Activated T-helper 1 cell treated with anti-CD3 and anti-CD28 coated beads, Interleukin-2, amount 50 U/mL, for 16 hours (primary cell): ENCODE measurements at places on chromosomes 2 and 18.

DNA sequence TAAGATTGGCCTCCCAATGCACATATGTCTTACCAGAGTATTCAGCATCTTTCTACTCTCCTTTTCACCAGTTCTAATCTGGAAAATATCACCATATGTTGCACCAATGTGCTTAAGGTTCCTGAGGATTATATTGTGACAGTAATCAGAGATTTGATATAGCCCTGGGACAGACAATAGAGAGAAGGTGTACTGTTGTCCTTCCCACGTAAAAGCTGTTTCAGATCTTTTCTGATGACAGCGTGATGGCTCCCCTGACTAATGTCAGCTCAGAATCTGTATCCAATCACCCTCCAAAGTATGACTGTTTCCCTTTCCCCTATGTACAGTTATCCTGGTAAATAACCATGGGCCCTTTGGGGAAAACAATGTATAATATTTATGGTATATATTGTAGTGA lies 9.0 kb upstream of the MLPH start:
- no peak for DNase-seq

- DNase-seq = no peak
Observed at GRCh38 chr18:55485666-55486065, 102.3 kb downstream of the TCF4 start.

GRCh38 chr2:19841918-19842693 lies 59.7 kb downstream of the TTC32 start:
- no peak for DNase-seq

DNA sequence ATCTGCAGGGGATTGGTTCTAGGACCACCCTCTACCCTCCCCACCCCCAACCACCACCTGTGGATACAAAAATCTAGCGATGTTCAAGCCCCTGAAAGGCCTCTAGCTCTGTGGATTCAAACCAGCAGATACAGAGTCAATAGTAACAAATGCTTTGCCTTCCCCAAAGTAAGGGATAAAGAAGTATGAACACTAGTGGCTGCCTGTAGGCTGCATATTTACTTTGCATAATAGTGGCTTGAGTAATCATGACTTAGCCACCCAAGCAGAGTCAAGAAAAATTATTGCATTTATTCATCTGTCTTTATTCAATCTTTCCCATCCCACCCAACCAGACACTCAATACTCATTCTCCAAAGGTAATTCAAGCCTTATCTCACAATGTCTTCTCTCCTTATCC lies 43.8 kb downstream of the SOCS6 start:
- DNase-seq = no peak

DNA sequence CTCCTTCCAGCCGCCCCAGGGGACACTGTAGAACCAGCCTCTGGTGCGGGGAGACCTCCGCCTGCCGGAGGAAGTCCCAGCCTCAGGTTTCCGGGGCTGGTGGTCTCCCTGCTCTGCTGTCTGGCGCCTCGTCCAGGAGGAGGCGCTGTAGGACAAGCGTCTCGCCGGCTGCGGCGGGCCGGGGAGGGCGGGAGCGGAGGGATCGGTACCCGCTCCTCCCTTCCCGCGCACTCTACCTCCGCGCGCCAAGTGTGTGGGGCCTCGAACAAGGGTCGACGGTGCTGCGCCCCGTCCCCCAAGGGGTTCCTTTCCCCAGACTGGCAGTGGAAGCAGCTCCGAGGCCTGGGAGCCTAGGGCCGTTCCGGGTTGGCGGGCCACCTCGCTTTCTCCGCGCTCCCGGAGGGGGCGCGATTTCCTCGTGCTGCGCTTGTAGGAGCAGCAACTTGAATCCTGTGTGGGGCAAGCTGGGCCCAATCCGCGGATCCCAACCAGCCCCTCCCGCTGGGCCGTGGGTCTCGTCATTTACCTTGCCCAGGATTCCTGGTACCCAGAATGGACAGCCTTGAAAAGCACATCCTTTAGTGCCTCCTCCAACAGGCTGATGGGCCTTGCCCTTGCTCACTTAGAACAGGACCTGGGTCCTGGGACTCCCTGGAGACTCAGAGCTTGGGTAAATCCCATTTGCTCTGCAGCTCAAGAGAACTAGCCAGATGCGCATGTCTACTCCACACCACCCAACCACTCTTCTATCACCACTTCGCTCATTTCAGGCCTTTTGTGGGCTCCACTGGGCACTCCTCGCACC lies 10.6 kb upstream of the HOXD4 start:
- DNase-seq = no peak

- DNase-seq = no peak
Observed at GRCh38 chr2:119137502-119137901, 21.0 kb downstream of the C1QL2 start.

- no peak for DNase-seq
Observed at GRCh38 chr2:45607701-45608100, 3.4 kb downstream of the SRBD1 start.

- no peak for DNase-seq
Observed at GRCh38 chr18:12452784-12453183, 45.1 kb downstream of the PRELID3A start.

GRCh38 chr2:43448822-43449110 lies 147.1 kb downstream of the THADA start:
- DNase-seq = no peak

- DNase-seq = no peak
Observed at GRCh38 chr2:160156665-160157064, 43.4 kb downstream of the ITGB6 start.

- no peak for DNase-seq
Observed at GRCh38 chr2:131156452-131157149, 51.5 kb downstream of the PLEKHB2 start.

DNA sequence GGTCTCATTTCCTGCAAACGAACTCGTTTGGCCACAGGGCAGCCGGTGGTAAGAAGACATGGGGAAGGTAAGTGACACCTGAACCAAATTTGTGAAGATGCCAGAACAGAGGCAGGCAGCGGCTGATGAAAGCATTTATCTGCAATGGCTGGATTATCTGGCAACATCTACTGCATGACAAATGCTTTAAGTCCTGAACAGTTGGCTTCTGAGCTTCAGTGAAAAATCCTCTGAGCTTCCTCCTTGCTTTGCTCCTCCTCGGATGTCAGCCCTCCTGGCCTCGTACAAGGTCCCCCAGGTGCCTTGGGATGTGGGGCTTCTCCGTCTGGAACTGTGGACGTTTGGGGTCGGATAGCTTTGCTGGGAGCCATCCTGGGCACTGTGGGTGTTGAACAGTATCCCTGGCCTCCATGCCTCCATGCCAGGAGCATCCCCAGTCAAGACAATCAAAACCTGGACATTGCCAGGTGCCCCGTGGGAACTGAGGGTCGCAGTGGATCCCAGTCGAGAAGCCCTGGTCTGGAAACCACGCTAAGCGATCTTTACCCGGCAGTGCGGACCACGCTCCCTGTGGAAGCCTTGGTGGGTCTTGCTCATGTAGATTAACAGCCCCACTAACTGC lies 49.3 kb downstream of the KCNG2 start:
- DNase-seq = no peak

DNA sequence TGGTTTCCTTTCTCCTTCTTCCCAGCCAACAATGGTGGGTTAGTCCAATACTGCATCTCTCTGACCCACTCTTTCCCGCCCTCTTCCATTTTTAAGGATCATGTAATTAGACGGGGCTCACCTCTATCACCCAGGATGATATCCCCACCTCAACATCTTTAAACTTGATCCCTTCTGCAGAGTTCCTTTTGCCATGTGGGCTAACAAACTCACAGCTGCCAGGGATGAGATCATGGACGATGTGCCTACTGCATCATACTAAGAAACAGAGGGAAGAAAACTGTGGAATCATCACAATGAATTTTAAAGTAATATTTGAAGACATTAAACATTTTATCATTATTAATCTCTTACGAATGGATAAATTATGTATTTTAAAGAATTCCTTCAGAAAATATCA lies 183.5 kb downstream of the RDH14 start:
- no peak for DNase-seq

DNA sequence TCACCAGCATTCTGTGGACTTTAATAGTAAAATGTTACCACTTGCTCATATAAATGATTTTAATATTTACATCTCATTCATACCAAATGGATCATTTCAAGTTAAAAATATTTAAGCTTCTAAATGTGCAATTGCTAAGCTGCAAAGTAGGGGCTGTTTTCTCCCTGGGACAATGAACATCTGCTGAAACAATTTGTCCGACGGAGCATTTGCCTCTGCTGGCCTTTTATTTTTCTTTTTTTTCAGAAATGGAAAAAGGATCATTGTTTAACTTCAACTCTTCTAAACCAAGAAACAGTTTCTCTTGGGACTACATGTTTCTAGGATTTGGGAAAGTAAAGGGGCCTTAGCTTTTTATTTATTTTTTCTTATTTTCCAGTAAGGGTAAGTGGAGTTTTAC lies 43.8 kb upstream of the ITPRID2 start:
- no peak for DNase-seq

DNA sequence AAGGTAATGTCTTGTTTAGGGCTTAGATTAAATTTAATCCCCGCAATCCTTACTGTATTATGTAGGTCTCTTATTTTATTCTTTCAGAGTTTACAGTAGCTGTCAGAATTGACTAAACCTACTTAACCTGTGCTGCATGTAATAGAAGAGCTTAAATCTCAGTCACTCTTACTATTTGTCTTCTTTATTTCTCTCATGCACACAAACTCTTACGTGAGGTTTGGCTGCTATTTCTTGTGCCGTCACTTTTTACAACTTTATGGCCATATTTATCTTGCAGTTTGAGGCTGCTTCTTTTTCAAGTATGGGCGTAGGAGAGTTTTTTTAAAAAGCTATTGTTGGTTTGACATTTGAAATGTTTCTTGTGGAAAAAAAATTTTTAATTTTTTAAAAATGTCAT lies 12.0 kb downstream of the DNAJC10 start:
- DNase-seq = no peak

GRCh38 chr18:55161916-55162315 lies 202.7 kb upstream of the CCDC68 start:
- DNase-seq = no peak

GRCh38 chr2:132783883-132784282 lies 113.9 kb upstream of the LYPD1 start:
- DNase-seq = no peak

GRCh38 chr2:152505495-152505906 lies 170.5 kb downstream of the FMNL2 start:
- no peak for DNase-seq

DNA sequence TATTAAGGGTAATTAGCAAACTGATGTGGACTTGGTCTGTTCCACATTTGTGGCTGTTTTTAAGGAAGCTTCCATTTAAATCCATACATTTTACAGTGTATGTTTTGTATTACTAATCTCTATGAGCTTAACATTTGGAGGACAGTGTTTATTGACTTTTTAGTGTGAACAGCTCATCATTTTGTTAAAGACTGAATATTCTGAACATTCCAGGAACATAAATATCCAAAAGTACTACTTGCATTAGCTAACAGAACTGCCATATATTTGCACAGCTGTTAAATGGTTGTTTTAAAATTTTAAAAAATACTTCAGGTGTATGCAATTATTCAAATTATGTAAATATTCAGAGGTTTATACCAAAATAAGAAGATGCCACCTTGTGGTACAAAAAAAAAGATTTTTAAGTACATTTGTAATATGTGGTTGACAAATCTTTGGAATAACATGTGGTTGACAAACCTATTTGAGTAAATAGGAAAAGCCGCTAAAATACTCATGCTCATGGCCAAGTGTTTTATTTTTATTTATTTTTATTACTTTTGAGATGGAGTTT lies 439.7 kb upstream of the FANCL start:
- DNase-seq = no peak

- no peak for DNase-seq
Observed at GRCh38 chr2:236061497-236061896, 106.7 kb downstream of the GBX2 start.

DNA sequence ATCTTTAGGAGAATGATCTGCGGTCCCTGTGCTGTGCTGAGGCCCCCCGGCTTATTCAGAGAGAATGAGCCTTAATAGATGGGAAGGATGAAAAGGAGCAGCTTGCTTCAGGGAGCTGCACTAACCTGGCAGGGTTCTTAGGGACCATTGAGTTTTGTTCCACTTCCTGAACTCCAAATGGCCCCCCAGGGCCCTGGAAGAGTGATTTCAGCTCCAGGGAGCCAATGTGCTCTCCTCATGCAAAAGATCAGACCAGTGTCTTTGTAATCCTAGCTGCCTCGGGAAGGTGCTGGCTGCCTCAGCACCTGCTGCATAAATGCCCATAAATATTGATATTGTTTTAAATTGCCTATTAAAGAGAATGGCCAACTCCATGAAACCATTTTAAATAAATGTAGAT lies 210.2 kb downstream of the NCK2 start:
- DNase-seq = no peak

DNA sequence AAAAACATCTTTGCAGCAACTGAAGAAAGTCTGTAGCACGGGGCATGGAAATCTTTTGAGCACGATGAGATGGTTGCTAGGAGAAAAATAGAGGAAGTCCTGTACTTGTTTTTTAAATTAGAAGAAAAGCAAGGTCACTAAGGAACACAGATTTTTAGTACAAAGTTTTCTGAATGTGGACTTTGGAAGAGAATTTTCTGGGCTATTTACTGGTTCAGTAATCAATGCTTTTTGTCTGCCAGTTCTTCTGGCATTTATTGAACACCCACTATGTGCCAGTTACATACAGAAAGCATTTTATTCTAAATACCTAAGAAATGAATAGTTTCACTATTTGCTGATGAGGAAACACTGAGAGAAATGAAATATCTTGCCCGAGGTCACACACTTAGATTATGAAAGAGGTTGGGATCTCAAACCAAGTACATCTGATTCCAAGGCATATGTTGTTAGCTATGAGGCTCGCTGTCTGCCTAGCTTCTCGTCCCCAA lies 15.6 kb upstream of the MAP3K20 start:
- DNase-seq = no peak

- no peak for DNase-seq
Observed at GRCh38 chr2:115396579-115396978, 954.1 kb downstream of the DPP10 start.

- DNase-seq = no peak
Observed at GRCh38 chr2:24543252-24543651, 52.2 kb downstream of the NCOA1 start.

- DNase-seq = no peak
Observed at GRCh38 chr2:172612051-172612450, 56.2 kb downstream of the PDK1 start.

DNA sequence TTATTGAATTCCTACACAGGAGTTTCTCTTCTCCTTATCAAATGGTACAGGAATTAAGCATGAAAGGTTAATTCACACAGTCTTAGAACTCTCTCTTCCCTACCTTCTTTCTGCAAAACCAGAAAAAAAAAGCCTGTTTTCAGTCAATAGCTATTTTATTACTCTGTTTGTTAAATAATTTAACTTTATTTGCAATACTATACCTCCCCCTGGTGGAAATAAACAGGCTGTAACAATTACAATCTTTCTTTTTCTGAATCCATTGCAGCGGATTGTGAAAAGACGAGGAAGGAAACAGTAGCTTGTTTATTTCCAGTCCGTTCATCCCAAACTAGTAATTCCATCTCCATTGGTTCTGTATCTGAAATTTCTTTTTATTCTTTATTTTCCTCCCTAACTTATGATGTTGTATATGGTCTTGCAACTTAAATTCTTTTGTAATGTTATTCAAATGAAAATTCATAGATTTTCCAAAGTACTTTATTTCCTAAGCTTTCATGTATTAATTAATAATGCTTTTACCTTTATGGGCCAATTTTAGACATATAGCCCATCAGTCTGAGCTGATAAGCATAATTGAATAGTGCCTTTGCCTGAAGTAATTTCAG lies 165.2 kb downstream of the SH3BP4 start:
- no peak for DNase-seq
